ENCODE measurements at places on chromosomes 11 and 22.

DNA sequence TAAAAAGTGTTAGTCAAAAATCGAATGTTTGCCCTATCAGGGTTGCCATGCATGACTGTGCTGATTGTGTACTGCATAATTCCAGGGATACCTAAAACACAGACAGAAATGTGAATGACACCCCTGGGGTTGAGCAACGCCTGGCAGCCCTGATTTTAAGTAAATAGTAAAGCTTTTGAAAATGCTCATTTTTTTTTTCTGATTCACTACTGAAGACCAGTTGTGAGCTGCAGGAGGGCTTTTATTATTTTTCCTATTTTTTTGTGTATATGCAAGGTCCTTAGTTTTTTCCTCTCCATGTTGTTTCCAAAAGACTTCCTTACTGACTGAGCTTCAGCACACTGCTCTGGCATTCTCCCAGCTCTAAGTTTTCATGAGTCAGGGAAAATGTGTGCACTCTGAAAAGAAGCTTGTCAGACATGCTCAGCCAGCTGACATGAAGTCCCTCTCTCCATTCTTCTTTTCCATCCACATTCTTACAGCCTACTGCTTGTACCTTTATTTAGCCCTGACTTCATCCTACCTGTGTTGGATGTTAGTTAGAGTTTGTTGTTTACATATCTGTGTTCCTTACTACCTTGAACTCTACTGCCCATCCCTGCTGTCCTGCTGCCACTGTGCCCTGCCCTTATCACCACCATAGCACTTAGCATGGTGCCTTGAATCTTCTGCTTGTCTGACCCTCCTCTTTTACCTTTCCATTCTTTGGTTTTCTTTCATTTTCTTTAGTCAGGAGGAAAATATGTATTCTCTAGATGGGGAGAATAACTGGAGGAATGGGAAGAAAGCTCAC is 79.5 kb downstream of the HORMAD2 start:
- DNase-seq = no peak

- no peak for DNase-seq
Measured at GRCh38 chr11:122751292-122752070, 86.8 kb upstream of the CRTAM start.

GRCh38 chr22:39170825-39171622 is 18.5 kb upstream of the CBX7 start:
- DNase-seq = peak; percentile 87

GRCh38 chr11:25943777-25944661 is 387.9 kb upstream of the ANO3 start:
- no peak for DNase-seq

DNA sequence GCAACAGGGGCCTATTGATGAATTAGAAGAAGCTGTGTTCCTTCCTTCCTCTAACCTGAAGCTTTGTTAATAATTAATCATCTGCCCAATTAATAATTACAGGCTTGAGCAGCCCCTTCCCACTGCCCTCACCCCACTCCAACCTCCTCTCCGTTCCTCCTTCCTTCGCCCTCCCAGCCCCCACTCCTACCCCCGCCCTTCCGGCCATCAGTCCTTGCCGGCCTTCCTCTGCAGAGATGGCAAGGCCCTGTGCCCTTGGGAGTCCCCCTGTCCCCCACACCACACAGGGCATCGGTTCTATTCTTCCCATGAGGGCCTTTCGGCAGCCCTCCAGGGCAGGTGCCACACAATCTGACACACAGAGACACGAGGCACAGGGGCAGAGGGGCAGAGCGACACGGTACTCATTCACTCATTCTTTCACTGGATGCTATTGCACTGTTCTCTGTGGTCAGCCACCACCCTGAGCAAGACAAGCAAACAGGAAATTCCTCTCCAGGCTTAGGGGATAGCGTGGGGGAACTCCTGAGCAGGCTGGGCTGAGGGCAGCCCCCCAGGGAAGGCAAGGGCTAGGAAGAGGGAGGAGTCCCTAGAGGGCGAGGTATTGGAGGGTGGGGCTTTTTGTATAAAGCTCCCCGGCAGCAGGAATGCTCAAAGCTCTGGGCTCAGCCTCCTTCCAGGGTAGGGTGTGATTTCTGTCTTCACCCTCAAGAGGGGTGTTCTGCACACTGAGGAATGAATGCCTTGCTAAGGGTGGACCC is 14.7 kb downstream of the MGAT3 start:
- no peak for DNase-seq

GRCh38 chr11:33575311-33575710 is 125.3 kb downstream of the C11orf91 start:
- DNase-seq = no peak

DNA sequence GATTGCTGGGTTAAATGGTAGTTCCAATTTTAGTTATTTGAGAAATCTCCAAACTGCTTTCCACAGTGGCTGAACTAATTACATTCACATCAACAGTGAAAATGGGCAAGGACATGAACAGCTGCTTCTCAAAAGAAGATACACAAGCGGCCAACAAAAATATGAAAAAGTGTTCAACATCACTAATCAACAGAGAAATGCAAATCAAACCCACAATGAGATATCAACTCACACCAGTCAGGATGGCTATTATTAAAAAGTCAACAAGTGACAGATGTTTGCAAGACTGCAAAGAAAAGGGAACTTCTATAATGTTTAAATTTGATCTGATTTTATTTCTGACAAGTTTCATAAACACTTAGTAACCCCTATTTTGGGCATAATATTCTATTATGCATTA is 537.5 kb downstream of the DLG2 start:
- peak; percentile 76 for DNase-seq

- DNase-seq = no peak
Measured at GRCh38 chr22:34645375-34645774, 420.6 kb upstream of the ISX start.

- no peak for DNase-seq
Measured at GRCh38 chr22:22892096-22893052, 4.8 kb downstream of the IGLL5 start.

DNA sequence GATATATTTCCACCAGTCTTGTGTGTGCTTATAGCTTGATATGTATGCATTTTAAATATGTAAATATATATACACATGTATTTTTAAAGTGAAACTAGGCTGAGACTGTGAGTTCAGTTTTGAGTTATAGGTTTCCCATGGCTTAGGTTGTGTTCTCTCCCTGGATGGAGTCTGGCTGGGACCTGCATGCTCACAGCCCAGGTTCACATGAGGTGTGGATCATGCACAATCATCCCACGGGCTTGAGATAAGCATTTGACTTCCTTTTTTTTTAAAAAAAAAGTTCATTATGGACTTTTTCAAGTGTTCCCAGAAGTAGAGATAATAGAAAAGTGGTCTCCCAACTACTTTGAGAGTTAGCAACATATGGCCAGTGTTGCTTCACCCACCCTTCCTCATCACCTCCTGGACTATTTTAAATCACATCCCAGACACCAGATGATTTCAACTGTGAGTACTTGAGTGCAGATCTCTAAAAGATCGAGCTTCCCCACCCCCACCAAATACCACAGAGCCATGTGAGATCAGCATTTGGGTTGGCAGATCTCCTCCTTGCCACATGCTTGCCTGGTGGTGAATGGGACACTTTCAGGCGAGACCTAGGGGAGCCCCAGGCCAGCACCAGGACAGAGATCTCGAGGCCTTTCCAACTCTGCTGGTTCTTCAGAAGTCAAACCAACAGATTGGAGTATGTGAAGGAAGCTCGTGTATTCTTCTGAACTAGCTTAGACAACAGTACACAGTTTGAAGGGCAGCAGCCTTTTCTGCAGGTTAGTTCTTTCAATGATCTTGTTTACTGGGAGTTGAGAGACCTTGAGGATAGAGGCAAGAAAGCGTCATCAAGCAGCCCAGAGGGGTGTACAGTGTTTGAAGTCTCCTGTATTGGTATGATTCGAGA is 15.9 kb downstream of the MED15 start:
- DNase-seq = no peak

GRCh38 chr11:65412271-65413076 is 10.1 kb upstream of the NEAT1 start:
- DNase-seq = no peak

- no peak for DNase-seq
Measured at GRCh38 chr11:46633291-46634217, 16.2 kb downstream of the ATG13 start.

DNA sequence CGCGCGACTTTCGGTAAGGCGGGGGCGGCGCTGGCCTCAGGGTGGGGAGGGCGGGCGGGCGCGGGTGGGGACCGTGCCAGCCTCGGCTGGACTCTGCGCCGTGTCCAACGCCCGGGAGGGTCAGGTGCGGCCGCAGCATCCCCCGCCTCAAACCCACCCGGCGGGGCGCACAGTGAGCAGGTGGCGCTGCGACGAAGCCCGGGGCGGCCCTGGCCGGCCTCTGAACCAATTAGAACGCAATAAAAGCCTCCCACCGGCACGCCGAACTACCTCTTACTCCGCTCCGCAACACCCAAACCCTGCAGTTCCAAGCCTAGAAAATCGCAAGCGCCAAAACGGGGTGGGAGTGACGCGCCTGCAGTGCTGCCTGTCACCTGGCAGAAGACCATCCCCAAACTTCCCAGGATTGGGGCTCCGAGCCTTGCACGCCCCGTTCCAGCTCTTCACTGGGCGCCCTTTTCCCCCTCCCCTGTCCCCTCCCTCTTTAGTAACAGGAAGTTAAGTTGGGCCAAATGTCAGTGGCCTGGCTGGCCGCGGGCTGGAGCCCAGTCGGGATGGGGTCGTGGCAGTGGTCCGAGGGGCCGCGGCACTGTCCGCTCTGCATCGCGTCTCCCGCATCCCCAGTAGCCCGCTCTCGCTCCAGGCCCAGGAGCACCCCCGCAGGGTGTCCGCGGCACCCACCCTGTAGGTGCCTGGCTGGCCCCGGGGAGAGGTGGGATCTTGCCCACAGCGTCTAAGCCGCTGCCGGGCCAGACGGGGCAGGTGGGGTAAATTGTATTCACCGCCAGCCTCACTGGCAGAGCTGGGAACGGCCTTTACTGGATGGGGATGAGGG is 541 bp downstream of the MICAL2 start:
- DNase-seq = no peak

- peak; percentile 71 for DNase-seq
Measured at GRCh38 chr11:65432686-65433582, 10.3 kb downstream of the NEAT1 start.

DNA sequence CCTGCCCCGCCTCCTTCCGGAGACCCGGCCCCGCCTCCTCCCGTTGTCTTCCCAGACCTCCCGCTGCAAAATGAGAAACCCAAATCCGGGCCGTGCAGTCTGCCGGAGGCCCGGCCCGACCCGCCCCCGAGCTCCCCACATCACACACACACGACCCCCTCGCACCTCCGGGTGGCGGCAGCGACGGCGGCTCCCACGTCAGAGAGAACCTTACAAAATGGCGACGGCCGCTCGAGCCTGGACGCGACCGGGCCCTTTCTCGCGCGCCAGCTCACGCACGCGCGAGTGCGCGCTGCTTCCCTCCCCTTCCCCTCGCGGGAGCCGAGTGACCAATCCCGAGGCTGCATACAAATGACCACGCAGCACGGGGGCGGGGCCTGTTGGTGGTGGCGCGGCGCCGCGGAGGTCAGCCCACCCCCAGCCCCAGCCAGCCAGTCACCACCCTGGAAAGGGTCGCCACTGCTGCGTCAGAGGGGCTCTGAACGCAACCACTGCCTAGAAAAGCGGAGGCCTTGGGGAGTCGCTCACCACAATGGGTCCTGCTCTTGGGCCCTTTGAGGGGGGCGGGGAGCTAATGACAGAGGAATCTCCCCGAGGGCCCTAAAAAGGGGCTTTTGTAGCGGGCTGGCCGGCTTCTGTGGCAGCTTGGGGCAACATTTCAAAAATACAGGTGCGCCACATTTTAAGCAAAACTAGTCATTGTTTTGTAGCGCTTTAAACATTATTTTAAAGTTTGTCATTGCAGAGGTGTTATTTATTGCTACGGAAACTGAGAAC is at the start of gene RBM4B:
Gene RBM4B (minus strand): TSS at position 289 of the 777 bp plus-strand sequence. CDS start 808 bp downstream, outside the sequence.
- DNase-seq = peak; percentile 98

- no peak for DNase-seq
Measured at GRCh38 chr22:49505337-49506009, 322.2 kb downstream of the BRD1 start.

DNA sequence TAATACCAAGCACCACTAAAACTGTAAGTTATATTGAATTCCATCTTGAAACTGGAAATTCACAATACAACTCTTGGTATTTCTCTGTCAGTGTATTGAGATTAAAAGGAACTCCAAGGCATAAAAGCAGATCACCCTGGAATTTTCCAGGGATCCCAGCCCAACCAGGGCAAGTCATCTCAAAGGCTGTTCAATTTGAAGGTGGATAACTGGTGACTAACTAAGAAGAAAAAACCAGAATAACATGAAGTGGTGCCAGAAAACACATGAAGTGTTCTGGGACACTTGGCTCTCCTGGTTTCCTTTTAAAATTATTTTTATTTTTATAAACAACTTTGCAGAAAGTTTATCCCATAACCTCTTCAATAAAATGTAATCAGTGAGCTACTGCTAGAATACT is 7.8 kb upstream of the BMAL1 start:
- DNase-seq = no peak

DNA sequence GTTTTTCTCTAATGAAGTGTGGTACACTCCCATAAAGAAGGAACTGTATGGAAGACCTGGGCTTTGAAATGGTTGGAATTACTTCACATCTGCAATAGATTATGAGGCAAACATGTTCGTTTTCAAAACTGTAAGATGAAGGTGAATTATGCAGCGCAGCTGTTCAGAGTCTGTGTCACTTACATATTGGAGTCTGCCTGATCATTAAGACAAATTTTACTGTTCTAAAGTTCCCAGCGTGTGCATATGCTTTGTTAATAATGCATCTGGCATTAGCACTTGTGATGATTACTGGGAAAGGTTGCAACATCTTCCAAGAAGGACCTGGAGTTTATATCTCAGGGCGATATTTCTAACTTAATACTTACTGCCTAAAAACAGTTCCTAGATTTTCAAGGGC is 255.2 kb upstream of the ZC3H12C start:
- no peak for DNase-seq

DNA sequence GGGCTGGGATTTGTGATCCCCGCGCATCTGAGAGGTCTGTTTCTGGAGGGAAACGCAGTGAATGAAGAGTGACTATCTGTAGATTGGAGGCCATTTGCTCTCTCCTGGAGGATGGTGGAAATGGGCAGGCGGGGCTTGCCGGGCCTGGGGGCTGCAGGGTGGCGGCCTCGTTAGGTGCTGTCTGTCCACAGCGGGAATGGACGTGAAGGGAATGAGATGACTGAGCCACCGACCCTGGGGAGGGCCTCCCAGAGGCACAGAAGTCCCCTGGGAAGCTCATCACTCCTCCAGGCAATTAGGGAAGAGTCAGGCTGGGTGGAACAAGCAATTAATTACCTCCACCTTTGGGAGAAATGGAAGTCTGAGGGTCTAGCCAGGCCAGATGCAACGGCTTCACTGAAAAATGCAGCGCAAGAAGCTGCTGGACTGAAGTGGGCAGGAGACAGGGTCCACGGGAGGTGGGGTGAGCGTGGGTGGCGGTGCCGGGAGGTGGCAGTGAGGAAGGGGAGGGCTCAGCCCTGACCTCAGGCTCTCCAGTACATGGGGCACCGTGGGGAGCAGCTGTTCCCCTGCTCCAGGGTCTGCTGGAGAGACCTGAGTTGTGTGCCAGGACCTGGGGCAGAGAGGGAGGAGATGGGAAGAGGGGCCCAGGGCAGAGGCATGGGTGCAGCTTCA is 524.5 kb downstream of the BRD1 start:
- DNase-seq = no peak

- no peak for DNase-seq
Measured at GRCh38 chr11:86443415-86443814, 68.7 kb downstream of the CCDC81 start.

All from NAMALWA (cell line).